ENCODE measurements at places on chromosomes 6 and 20. TPM values are rescaled to one million over a fixed set of nuclear protein-coding genes. Genes with fewer than 3 reads are reported as not detected.

GRCh38 chr6:21751608-21752007 lies 158.1 kb downstream of the SOX4 start:
- H3K36me3 ChIP-seq = no peaks in the 10 kb centered on the region
- no peak for DNase-seq
- peaks cover 42% of the 10 kb centered on the region for H3K4me1 ChIP-seq
- no peaks in the 10 kb centered on the region for H3K27me3 ChIP-seq
- no peak overlapping the region for H3K4me3 ChIP-seq

OR2B6 gene
- total RNA-seq = not detected

CTAGE9 gene
- total RNA-seq = not detected

DNA sequence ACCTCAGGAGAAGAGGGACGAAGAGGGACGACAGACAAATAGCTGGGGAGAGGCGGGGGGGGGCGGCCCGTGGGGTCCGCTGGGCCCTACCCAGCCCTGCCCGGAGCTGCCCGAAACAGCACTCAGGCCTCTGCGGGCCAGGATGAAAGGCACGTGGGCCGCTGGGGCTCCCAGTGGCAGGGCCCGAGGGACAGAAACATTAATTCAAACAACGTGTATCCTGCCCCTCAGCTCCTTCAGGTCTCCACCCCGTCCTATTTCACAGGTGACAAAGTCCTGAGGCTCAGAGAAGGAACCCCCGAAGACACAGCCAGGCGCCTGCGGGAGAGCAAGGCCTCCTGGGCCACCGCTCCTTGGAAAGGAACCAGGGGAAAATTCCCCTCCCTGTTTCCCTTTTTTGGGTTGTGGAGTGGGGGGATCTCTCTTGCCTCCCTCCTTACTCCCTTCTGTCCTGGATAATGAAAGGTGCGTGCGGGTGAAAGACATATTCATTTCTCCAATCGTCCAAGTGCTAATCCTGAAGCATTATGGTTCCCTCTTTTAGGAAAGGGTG lies 93.3 kb downstream of the RNASET2 start:
- peak overlapping the region; percentile 48 for H3K4me3 ChIP-seq
- peaks cover 49% of the 10 kb centered on the region for H3K27me3 ChIP-seq
- no peaks in the 10 kb centered on the region for H3K4me1 ChIP-seq
- peak; percentile 51 for DNase-seq

TOX2 gene
- 0.88 TPM for total RNA-seq

DNA sequence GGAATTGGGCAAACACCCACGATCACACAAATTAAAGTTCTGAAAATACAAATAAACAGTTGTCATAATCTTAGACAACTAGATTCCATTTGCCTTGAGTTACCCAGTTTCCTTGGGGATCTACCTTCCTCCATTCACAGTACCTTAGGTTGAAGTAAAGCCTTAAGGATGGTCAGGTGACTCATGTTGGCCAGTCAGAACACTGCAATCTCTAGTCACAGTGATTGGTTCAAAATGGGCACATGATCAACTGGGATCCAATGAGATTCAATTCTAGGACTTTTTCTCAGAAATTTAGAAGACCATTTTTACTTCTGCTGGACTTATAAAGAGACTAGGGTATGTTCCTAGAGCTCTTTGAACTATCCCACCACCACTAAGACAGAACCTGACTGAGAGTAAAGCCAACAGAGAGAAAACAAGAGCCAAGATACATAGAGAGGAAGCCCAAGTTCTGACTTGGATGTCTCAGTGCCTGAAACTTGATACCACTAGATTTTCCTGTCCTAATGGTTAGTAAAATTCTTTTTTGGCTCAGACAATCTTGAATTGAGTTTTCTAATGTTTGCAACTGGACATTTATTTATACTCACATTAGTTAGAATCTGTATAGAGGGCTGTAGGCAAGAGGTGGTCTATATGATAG lies 8.6 kb upstream of the CLIC5 start:
- H3K27ac ChIP-seq = no peak overlapping the region
- H3K36me3 ChIP-seq = no peaks in the 10 kb centered on the region
- no peaks in the 10 kb centered on the region for H3K4me1 ChIP-seq

GRCh38 chr6:38498805-38499445 lies 140.8 kb downstream of the BTBD9 start:
- H3K36me3 ChIP-seq = no peaks in the 10 kb centered on the region
- no peak overlapping the region for H3K27ac ChIP-seq
- H3K4me3 ChIP-seq = no peak overlapping the region

TDRD6 gene
- 0.59 TPM for total RNA-seq

GRCh38 chr20:17226410-17227218 lies at the start of gene PCSK2:
TSS of gene PCSK2 (plus strand) at chr20:17227040. CDS start at chr20:17227306, 266 bp downstream.
- H3K27ac ChIP-seq = no peak within 1 kb of the TSS
- peak within 1 kb of the TSS; percentile 37 for H3K4me3 ChIP-seq
- H3K4me1 ChIP-seq = peaks cover 3% of the 10 kb centered on the region
- H3K36me3 ChIP-seq = no peaks in the 10 kb centered on the region
- H3K27me3 ChIP-seq = peaks cover 34% of the 10 kb centered on the region

HLA-DQA1 gene
- total RNA-seq = 0.29 TPM

DNA sequence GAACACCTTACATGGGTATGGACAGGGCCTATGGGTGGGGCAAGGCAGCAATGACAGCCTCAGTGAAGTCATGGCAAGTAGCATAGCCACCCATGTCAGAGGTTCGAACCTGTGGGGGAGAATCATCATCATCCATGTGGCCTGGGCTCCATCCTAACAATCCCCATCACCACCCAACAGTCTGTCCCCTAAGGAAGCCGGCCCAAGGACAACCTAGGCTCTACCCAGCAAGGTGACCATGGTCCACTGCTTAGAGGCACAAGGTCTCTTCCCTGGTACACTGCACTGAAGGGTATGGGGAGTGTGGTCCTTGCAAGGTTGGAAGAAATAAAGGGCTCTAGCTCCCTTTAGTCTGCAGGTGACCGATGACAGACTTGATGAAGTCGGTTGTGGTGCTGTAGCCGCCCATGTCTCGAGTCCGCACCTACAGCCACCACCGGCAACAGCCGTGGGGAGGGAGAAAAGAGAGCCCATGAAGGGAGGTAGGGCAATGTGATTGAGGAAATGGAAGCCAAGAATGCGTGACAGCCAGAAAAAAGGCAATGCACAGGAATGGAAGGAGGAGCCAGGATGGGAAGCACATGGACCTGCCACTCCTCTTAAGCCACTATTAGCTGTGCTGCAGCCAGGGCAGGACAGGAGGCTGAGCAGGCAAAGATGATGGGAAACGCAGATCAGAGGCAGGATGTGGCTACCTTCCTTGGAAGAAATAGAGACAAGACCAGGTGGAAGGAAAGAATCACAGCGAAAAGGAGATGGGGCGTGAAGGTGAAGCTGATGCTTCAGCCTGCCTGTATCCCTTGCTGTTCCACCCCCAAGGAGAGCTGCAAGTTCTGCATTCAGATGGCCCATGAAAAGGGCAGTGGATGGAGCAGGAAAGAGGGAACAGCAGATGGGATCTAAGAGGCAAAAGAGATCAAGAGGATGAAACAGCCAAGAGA lies 5.3 kb downstream of the IDH3B start:
- H3K27me3 ChIP-seq = no peaks in the 10 kb centered on the region
- peaks cover 74% of the 10 kb centered on the region for H3K36me3 ChIP-seq
- H3K4me1 ChIP-seq = peaks cover 21% of the 10 kb centered on the region
- no peak overlapping the region for H3K4me3 ChIP-seq
- no peak overlapping the region for H3K27ac ChIP-seq

HLA-E gene
- total RNA-seq = 320 TPM

DNA sequence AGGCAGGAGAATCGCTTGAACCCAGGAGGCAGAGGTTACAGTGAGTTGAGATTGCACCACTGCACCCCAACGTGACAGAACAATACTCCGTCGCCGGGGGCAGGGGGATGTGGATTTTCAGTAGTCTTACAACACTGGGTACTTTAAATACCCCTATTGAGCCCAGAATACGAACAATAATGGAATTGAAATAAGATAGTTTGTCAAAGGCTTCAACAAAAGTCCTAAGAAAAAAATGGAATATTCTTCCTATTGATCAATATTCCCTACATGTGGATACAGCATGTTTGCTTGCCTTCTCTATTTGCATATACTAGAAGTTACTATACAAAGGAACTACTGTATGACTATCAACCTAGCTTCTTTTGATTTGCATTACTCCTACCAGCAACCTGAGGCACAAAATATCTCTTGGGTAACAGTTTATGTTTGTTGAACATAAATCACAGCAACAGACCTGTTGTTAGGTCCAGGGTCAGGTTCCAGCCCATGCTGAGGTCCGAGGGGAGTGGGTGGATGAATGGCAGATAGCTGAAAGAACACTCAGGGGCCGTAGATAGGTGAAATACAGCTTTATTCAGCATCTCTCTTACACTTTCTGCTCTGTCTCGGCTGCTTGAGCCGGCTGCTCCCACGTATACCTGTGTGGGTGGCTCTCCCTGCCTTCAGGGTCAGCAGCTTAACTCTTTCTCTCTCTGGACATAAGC lies 23.8 kb downstream of the MAN1A1 start:
- H3K4me3 ChIP-seq = no peak overlapping the region
- H3K4me1 ChIP-seq = no peaks in the 10 kb centered on the region
- H3K27ac ChIP-seq = no peak overlapping the region
- DNase-seq = no peak
- no peaks in the 10 kb centered on the region for H3K27me3 ChIP-seq
- H3K36me3 ChIP-seq = no peaks in the 10 kb centered on the region

GRCh38 chr6:111865909-111866546 lies 7.2 kb downstream of the FYN start:
- no peak for DNase-seq
- no peak overlapping the region for H3K4me3 ChIP-seq
- peaks cover 10% of the 10 kb centered on the region for H3K4me1 ChIP-seq
- H3K36me3 ChIP-seq = peaks cover 4% of the 10 kb centered on the region
- H3K27me3 ChIP-seq = no peaks in the 10 kb centered on the region

CST5 gene
- not detected for total RNA-seq

CTCFL gene
- total RNA-seq = not detected
